Stimulated activated naive CD4-positive, alpha-beta T cell treated with Interleukin-2 at 50 U/mL for 16 hours (primary cell): ENCODE measurements at places on chromosomes 7 and 10.

DNA sequence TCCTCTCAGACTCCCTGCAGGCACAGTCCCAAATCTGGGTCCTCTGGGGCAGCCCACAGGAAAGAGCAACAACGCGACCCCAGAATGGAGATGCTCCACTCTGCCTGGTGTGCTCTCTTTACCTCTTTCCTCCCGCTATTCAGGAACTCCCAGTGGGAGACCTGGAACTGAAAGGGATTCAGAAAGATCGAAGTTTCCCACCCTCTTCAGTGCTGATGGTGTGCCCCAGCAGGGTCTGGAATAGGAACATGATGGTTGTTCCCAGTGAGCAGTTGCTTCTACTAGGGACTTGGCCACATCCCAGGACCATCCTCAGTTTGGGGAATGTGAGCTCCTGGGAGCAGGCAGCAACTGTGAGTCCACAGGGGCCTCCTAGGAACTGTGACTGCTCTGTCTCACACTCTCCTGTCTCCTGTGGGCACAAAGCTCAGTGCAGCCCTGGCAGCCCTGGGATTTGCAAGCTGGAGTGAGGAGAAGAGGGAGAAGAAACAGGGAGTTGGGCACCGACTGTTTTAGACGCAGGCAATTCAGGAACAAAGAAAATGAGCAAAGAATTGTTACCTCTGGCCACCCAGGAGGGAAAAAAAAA lies 17.9 kb downstream of the OR6V1 start:
- no peak for DNase-seq

GRCh38 chr7:1748076-1748838 lies 78.2 kb downstream of the ELFN1 start:
- no peak for DNase-seq

DNA sequence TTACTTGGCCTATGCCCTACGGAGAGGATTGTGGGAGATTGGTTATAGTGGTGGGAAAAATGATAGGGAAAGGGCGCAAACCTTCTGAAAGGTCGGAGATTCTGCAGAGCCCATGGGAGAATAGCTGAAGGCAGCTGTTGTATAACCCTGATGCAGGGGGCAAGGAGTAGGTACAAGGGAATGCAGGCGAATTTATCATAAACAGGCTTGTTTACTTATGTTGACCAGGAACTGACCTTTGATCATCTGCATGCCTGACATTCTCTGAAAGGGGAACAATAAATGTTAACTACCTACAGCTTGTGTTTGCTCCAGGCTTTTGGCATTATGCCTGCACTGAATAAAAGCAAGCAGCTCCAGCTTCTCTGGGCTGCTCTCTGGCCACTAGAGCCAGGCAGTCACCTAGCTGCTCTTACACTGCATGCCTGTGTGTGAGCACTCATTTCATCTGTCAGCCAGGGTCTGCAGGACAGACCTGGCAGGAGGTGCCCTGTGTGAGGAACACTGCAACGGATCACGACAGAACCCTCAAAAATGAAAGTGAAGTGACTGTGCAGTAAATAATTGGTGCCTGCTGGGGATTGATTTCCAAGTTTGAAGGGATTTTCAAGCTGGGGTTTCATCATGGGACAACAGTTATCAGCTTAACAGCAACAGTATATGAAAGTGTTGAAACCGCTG lies 31.1 kb upstream of the ABCA13 start:
- no peak for DNase-seq

GRCh38 chr7:132022188-132022587 lies 465.8 kb upstream of the PODXL start:
- DNase-seq, result no peak

GRCh38 chr10:14686356-14686755 lies 88.3 kb downstream of the FAM107B start:
- DNase-seq, result no peak

DNA sequence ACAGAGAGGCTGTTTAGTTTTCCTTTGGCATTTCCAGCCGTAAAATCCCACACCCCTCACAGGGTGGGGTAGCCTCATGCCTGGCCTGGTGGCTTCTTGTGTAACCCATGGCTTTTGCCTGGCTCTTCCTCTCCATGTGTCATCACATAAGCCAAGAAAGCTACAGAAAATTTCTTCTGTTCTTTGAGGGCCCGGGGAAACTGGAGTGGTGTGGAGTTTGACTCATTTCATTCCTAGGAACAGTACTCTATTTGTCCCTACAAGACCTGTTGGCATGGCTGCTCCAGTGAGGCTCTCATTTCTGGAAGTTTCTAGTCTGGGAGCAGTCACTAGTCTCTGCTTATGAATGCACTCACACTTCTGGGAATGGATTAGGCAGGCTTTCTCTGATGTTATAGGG lies 523.9 kb downstream of the SUGCT start:
- DNase-seq, result no peak

DNA sequence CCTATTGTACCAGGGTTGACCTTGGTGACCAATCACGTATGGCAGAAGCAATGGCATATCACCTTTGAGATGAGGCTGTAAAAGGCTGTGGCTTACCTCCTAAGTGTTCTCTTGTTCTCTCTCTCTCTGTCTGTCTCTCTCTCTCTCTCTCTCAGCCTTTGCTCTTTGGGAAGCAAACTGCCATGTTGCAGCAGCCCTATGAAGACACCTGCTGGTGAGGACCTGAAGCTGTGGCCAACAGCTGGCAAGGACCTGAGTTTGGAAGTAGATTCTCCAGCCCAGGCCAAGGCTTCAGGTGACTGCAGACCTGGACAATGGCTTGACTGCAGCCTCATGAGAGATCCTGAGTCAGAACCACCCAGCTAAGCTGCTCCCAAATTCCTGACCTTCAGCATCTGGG lies 161.4 kb downstream of the GPAM start:
- DNase-seq, result no peak

GRCh38 chr7:121961089-121961867 lies 88.3 kb downstream of the PTPRZ1 start:
- DNase-seq, result no peak

DNA sequence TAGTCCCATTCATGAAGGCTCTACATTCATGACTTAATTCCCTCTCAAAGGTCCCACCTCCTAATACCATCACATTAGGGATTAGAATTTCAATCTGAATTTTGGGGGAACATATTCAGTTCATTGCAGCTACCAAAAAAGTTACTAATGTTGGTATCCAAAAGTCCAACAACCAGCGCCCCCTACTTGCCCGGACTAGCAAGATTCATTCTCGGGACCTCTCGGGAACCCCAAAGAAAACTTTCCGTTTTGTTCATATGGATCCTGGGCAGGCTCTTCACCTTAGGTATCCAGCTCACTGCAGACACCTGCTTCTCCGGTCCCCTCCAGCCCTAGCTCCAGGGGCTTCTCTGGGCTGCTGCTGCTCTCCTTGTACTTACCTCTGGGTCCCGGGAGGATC lies 8.9 kb upstream of the GRK5 start:
- DNase-seq, result peak; percentile 8

DNA sequence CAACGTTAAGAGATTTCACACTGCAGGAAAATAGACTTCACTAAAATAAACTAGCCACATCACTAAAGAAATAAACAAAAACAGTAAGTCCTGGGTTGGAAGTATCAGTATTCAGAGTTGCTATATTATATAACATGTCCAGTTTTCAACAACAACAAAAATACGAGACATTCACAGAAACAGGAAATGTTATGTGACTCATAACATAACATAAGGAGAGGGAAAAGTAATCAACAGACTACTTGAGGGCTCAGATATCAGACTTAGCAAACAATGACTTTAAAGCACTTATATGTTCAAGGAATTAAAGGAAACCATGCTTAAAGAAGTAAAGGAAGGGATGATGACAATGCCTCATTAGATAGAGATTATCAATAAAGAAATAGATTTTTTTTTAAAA lies 73.5 kb upstream of the MKLN1 start:
- DNase-seq, result no peak

DNA sequence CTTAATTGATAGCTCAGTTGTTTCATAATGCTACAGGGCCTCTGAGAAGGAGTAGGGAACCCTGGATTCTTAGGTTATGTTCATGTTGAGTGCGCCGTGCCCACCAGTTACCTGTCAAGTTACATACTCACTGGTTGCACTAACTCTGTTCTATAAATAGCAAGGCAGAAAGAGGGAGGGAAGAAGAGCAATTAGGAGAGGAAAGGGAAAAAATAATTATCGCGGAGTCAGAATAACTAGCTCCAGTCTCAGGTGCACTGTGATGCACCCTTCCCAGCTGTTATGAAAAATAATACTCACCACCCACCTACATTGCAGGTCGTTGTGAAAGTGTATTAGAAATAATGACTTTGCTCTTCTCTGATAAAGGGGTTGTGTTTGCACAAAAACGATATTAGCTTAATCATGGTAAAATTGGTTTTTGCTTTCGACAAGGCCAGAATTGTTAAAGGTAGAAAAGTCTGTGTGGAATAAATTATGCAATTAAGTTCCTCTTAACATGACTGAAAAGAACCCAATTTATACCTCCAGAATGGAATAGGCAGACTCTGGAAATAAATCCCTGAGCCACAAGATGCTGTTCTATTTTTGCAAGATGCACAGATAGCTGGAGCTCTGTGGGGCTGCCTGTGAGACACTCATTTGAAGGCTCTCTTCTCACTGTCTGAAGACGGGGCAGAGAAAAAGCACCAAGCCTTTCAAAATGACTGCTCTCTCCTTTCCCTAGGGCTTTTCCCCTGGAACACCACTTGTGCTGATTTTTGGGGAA lies 137.6 kb upstream of the PITRM1 start:
- no peak for DNase-seq

- DNase-seq, result no peak
Measured at GRCh38 chr10:72793752-72794151, 99.8 kb upstream of the OIT3 start.

DNA sequence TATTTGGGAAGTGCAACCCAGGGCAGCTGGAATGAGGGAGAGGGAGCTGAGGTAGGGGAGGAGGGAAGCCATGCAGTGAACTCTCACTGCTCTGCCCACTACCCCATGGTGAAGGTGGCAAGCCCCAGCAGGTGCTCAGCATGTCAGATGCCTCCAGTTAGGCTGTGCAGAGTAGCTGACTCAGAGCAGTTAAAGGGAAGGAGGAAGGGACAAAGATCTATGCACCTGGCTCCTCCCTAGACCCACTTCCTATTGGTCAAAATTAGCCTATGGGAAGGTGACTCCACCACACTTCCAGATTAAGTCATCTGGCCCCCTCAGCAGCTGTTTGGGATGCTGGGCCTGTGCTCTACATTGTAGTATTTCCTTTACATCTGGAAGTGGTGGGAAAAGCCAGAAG lies 125.7 kb upstream of the MTPN start:
- DNase-seq, result no peak

DNA sequence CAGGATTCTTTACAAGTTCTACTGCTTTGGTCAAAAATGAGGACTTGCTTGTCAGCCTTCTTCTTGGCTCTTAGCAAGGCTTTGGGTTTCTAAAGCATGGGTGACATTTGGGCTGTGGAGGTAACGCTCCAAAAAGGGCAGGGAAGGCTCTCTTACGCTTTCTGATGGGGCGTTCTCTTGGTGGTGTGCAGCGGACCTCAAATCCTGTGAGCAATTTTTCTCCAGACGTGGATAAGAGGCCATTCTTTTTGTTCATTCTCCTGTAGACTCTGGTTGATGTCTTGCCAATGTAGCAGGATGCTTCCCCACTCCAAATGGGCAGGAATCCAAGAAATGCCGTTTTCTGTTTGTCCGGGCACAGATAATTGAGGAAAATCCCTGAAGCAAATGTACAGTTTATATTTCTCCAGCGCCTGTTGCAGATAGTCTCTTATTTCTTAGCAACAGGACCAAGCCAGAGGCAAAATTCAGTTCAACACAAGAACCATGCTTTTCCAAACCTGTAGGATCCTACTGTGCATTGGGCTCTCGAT lies 138.4 kb upstream of the NFE2L3 start:
- no peak for DNase-seq
